ENCODE measurements at places on chromosomes 7 and 10.

DNA sequence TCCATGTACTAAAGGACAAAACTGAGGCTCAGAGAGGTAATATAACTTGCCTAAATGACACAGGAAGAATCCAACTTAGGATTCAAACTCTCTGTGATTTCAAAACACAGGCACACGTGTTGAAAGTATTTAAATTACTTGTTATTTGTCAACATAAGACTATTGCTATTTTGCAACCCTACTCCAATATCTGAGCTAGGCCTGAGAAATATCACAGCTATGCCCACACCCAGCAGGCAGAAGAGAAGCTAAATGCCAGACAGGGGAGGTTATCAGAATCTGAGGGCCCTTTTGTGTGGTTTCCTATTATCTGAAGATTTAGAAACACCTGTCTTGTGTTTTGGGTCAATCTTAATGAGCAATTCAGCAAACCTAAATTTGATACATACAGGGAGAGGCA lies 204.3 kb downstream of the ANK3 start:
- DNase-seq = no peak

DNA sequence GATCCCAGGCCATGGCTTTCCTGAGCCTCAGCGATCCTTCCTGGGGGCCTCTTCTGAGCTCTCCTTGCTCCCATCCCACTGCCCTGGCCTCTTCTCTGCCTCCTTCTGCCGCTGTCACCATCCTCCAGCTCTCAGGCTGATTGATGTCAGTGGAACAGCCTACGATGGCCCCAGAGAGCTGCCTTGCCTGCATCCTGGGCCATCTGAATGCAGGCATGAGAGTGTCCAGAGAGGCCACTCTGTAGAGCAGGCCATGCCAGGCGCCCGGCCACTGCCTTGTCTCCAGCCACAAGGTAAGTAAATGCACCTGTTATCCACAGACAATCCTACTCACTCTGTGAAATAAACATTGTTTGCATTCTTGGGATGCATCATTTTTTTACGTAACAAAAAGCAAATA lies 171.4 kb upstream of the PPP2R2D start:
- no peak for DNase-seq

- DNase-seq = no peak
These were observed 3.4 kb downstream of the ZNF239 start for GRCh38 chr10:43570971-43571370.

GRCh38 chr7:96306385-96307125 lies 15.3 kb downstream of the SLC25A13 start:
- DNase-seq = no peak

DNA sequence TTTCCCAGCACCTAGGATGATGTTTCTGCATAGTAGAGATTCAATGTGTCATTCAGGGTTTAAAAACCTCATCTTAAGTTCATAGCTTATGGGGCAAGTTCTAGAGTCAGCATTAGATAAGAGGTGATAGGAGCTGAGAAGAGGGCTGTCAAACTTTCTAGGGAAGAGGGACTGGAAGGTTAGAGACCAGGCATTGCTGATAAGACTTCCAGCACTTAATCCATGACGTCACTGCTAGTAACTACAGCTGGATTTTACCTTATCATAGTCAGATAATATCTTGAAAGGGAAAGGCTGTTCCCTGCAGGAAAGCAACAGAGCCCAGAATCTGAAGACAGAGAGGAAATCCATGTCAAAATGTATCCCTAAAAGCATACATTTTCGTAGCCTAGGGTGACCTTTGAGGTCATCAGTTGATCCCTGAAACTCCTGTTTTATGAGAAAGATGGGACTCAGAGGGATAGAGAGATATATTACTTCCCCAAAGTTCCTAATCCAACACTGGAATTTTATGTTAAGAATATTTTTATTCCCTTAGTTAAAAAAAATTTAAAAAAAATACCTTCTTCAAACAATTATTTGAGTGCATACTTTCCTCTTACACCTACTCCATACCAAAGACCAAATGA lies 3.3 kb upstream of the CPED1 start:
- no peak for DNase-seq

Data from NCI-H1417 (cell line).